Kidney (tissue), 22 donors: ENCODE measurements at places on chromosomes 2 and 18.

DNA sequence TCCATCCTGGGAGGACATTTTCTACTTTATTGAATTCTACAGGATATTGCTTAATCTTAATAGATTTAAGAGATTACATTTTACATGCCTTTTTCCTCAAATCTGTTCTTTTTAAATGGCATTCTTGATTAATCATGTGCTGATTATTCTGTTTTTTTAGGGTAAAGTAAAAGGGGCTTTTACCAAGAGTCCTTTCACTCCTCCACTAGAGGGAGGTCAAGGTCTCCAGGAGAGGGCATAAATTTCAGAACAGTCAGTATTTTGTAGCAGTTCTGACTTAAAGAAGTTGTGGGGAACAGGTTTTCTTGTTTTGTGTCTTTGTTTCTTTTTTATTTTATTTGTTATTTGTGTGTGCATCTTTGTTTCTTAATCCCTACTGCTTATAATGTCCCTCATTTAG lies 25.4 kb downstream of the WDR75 start:
- no peak for DNase-seq

GRCh38 chr2:36871068-36871707 lies 95.1 kb downstream of the STRN start:
- DNase-seq, result no peak

DNA sequence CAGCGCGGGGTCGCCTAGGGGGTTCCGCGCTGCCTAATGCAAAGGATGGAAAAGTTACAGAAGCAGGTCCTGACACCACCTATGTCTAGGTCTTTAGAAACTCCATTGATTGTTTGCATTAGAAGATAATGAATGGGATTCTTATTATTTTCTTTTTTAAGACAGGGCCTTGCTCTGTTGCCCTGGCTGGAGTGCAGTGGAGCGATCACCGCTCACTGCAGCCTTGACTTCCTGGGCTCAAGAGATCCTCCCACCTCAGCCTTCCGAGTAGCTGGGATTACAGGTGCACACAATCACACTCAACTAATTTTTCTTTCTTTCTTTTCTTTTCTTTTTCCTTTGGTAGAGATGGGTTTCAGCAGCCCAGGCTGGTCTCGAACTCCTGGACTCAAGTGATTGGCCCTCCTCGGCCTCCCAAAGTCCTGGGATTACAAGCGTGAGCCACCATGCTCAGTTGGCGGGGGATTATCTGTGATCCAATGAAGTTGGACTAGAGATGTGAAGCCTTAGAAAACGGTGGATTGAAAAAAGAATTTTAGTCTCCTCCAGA lies 761 bp upstream of the IDH1 start:
- DNase-seq, result no peak

- no peak for DNase-seq
Observed at GRCh38 chr2:153890576-153890975, 18.9 kb downstream of the GALNT13 start.

DNA sequence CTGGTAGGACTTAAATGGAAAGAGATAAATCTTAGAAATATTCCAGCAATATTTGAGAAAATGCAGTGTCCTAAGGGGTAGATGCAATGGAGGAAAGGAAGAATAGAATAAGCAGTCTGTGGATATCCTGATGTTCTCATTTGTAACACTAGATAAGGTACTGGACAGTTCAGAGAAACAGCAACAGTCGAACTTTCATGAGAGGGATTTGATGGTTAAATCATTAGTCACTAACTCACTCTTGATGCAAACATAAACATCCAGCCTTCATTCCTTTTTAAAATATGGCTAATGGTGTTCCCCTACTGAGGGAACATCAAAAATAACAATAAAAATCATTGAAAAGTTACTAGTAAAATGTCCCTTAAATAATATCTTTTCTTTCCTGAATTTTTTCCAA lies 211.4 kb upstream of the SLC39A10 start:
- no peak for DNase-seq

DNA sequence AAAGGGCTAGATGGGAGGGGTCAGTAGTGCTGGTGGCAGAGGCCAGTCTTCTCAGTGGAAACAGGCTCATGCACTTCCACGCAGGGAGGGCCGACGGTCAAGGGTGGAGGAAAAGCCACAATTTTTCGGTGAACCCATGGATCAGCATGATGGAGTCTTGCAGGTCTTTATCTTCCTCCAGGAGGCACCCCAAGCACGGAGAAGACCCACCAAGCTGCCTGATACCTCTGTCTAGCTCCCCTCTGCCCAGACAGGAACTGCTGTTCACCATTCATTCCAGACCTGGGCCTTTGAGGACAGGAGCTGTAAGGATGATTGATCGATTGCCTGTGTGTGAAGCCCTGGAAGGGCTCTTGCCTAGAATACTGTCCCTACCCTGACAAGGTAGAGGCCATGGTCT lies 2.8 kb upstream of the LRRFIP1 start:
- DNase-seq, result no peak
